Mucosa of gallbladder (tissue), 1 donor: ENCODE measurements at places on chromosomes 7 and 10.

DNA sequence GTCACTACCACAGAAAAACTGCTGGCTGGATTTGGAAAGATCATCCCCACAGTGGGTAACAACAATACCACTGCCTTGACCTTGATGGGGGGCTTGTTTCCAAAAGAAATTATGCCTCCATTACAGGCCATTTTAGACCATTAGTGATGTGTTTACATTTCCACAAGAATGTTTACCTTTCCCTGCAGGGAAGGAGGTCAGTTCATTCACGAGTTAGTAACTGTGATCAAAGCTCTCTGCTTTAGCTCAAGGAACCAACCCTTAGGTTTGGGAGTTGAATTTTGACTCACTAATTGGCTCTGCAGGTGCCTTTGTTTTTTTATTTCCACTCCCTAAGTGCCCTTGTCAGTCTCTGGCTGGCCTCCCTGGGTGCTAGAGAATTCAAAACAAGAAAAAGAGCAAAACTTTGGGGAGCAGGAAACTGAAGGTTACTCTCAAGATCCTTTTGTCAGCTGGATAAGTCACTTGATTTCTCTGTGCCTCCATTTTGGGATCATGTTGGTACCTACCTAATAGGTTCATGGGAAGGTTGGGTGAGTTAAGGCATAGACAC is 41.1 kb upstream of the NUPR2 start:
- no peak for DNase-seq

GRCh38 chr7:136446751-136447150 is 421.7 kb upstream of the CHRM2 start:
- DNase-seq, result no peak

DNA sequence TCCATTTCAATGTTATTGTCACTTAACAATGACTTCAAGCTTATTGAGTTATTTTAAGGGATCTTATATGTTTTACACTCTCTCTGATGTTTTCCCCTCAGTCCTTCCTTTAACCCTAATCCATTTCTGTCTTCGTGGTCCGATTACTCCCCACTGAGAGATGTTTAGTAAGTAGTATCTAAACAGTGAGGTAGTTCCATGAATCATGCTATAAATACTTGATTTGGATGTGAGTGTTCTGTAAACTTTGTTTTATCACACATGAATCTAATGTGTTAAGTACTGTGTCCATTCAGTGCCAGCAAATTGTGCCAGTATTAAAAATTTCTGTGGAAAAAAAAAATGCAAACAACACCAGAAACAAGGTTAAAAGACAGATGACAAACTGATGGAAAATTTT is 18.6 kb downstream of the RPP30 start:
- no peak for DNase-seq

GRCh38 chr7:64666663-64667050 is 724 bp downstream of the ZNF107 start:
- no peak for DNase-seq
